Inflammatory macrophage treated with lipopolysaccharide for 1 hour (primary cell): ENCODE measurements at places on chromosomes 2 and 18.

- no peak for DNase-seq
Observed at GRCh38 chr2:75155115-75155514, 44.2 kb downstream of the TACR1 start.

- DNase-seq: no peak
Observed at GRCh38 chr18:35387152-35387571, 10.0 kb upstream of the ZNF396 start.

DNA sequence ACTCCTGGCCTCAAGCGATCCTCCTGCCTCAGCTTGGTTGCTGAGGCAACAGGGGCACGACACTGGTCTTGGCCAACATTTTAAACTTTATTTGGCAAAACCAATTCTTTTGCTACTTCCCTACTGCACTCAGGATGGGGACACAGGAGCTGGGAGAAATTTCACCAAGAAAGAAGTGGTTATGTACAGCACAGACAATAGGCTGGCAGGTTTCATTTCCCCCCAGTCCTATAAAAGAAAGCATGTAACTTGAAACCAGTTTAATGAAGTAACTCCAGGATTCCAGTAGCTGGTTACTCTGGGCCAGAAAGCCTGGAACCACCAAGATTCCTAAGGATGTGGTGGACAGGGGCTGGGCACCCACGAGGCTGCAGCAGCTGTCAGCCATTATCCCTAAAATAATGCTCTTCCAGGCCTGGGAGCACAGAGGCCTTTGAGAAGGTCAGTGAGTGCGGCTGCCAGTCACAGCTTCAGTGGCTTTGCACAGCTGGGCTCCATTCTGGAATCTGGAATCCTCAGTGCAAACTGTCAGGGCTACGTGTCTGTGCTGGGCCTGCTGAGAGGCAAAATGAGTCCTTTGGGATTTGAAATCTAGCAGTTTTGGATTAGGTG is 142.3 kb upstream of the ITGA6 start:
- peak; percentile 61 for DNase-seq

DNA sequence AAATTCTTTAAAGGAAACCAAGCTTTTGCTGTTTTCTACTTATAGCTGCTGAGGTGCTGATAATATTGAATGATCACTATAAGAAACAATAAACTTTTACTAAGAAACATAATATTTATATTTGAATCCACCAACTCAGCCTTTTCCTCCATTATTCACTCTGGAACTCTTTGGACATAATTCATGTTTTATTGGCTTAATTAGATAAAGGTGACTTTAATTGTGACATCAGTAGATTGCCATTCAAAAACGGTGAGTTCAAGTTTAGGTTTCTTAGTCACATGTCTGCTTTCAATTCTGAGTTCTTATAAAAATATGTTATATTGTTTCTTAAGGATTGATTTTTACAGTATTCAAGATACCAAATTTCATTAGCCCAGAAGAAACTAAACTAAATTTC is 24.0 kb downstream of the CCDC85A start:
- DNase-seq: no peak

DNA sequence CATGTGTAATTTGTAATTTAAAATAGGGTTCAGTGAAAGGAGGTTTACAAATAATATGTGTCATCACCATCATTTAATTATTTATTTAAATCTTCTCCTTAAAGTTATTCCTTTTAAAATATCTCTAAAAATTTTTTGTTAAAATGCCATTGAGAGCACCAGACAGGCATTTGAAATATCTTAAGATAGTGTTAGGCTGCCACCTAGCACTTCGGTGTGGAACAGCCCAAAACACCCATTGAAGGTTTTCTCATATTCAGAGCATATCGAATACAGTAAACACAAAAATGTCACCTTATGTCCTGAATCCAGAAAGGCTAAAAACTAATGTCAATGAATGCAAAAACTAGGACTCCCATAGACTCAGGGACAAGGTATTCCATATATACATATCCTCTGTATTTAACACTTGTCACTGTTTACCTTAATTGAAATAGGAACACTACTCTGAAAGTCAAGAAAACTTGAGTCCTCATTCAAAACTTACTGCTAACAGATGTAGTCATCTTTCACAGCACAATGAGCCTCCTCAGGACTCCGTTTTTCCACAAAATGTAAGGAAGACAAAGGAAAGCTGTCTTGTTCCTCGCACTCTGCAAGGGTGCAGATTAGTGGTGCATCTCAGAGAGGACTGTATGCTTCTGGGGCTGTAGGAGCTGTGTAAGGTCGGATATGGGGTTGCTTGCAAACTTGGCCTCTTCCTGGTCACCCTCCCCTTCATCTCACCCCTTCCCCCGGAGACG is 329.5 kb downstream of the PAX3 start:
- DNase-seq: no peak

DNA sequence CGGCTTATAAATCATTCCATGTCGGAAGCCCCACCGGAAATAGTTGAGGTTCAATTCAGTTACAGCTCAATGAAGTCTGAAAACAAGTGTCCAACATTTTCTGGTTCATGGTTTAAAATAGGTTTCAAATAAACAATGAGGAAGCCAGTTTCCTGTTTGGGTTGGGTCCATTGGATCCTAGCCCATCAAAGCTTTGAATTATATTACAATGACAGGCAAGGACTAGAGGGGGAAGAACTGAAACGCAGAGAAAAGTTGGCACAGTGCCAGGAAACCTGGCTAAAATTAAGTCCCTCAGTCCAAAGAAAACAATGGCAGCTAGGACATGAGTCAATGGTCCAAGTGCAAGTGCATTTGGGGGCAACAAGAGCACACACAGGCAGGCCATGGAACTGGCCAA is 32.0 kb downstream of the SLC14A1 start:
- DNase-seq: no peak

- no peak for DNase-seq
Observed at GRCh38 chr2:235024191-235024860, 72.5 kb downstream of the SH3BP4 start.

- DNase-seq: no peak
Observed at GRCh38 chr2:128497461-128497860, 178.8 kb upstream of the HS6ST1 start.

- DNase-seq: no peak
Observed at GRCh38 chr2:157244691-157245090, 12.8 kb upstream of the GALNT5 start.

GRCh38 chr2:51420511-51420910 is 388.6 kb upstream of the NRXN1 start:
- DNase-seq: no peak

DNA sequence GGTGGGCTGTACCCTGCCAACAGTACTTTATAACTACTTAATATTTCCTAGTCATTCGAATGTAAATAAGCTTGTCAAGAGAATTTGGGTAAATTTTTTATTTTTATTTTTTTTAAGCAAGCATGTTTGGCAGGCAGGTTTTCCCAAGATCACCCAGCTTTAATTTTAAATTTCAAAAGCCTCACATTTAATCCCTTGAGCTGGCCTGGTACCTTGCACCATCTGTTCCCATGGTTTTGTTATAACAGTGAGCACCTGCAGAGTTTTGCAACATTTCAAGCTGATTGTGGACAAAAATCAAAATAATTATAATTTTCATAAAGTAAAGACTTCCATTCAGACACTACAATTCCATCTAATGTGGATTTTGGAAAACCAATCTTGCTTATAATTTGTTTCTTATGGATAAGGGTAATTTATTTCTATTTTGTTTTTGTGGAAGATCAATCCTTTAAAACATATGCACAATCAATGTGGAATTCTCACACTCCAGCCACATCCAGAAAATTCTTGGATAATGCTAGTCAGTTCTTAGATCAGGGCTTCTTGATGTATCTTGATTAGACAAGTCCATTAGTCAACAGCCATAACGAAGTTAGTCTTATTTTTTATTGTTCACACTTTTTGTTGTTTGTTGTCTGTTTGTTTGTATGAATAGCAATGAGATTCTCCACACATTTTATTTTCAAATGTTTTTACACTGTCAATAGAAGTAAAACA is 689.3 kb downstream of the NR4A2 start:
- DNase-seq: no peak

GRCh38 chr2:213101692-213102460 is 49.5 kb downstream of the IKZF2 start:
- no peak for DNase-seq

DNA sequence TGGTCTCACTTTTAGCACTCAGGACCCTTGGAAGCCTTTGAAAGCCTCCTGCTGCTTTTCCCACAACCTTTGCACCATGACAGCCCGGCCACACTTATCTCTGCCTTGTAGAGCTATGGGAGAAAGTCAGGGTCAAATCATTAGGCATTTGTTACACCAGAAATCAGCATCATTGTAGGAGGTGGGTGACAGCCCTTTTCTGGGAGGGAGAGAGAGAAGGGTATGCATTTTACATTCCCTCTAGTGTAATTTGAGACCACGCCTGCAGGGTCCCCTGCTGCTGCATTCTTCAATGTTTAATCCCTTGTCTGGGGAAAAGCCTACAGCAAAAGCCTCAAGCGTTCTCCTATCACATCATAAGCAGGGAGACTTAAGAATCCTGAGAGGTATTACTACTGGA is 766.8 kb upstream of the FAM98A start:
- DNase-seq: no peak

- no peak for DNase-seq
Observed at GRCh38 chr2:105103481-105103880, 65.6 kb downstream of the MRPS9 start.

DNA sequence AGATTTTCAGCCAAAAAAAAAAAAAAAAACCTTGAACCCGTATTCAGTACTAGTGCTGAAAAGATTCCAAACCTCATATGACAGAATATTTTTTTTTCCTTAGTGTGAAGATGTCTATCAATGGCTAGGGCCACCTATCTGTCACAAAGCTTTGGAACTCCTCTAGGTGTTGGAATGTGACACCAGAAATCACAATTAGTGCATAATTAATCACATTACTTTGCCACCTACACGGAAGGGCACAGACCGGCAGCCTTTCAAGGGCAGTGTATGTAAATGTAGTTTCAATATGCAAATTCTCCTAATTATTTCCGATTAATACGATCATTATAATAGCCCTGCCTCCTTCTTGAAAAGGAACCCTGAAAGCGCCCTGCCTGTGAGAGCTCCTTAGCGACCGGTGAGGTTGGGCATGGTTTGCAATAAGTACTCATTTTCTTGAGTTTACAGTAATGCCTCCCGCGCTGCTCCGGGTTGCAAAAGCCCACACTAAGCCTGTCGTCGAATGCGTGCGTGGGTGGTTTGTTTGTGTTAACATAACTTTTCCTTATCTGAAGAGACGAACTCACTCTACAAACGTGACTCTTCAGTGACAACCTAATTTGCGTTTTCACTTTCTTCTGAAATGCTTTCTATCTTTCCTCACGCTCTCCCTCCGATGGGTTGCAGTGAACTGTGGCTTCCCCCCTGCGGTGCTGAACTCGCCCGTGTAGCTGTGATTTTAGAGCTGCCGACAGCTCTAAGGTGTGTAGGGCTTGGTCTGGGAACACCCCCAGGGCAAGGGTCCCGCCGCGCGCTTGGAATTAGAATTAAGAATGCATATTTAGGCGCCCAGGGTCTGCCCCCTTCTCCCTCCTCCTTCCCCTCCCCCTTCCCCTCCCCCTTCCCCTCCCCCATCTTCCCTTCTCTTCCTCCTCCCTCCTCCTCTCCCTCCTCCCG is 765 bp upstream of the ID2 start:
- DNase-seq: peak; percentile 93

GRCh38 chr18:56382541-56382940 is 255.9 kb downstream of the TXNL1 start:
- no peak for DNase-seq

GRCh38 chr2:105489168-105489878 is 90.5 kb upstream of the FHL2 start:
- DNase-seq: no peak

- DNase-seq: no peak
Observed at GRCh38 chr2:41510108-41510507, 537.7 kb upstream of the PKDCC start.

DNA sequence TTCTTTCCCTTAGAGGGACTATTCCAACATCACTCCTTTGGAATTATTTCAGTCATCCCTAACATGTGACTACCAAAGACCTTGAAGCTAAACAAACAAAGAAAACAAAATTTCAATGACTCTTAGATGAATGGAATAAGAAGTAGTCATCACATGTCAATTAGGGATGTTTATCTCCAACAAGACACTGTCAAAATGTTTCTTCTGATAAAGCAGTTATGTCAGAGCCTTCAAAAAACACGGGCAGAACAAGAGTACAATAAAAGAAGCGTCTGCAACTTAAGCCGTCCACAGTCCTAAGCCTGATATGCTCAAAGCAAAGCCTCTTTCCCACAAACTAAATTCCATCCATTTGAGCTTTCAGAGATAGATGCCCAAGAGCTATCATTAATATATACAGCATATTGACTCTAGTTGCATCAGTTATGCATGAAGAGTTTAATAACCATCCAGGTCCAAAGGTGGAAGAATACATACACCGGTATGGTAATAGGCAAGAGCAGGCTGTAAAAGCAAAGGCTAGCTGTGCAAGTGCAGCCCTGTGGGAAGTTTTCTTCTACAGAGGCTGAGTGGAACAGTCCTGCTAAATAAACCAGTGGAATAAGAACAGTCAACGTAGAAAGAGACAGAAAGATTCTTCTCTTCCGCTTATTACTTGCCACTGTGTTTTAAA is 98.1 kb downstream of the ICA1L start:
- DNase-seq: no peak

DNA sequence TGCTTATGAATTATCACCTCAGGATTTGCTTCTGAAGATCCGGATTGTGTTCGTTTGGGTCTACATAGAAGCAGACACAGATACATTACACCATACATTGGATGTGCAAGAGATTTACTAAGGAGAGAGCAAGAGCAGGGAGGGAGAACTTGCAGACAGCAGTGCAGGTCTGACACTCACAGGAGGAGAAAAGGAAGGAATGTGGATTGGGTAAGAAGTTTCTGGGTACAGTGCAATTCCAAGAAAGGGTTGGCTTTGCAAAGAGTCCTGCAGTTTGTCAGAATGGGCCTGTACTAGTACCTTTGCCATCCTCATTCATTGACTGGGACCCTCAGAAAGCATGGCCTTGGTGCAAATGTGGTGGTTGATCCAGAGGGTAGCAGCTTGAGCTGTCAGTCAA is 4.8 kb upstream of the THOC1 start:
- DNase-seq: no peak

- DNase-seq: no peak
Observed at GRCh38 chr2:157216286-157216965, 41.1 kb upstream of the GALNT5 start.

- no peak for DNase-seq
Observed at GRCh38 chr2:64007924-64008323, 11.3 kb downstream of the VPS54 start.

DNA sequence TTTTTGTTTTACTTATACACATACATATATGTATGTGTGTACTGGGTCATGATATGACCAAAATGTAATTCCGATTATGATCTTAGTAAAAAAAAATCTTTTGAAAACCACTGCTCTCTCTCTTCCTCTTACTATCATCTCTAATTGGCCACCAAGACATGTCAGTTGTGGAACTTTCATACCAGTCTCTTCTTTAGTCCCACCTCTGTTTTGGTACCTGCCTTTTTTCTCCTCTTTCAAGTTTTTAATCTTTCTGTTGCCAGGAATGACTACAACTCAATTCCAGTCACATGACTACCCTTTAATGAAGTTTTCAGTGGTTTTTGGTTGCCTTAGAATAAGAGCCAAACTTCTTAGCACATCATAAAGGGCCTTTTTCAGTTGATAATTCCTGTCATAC is 17.1 kb downstream of the RBM44 start:
- no peak for DNase-seq

GRCh38 chr18:45981821-45982220 is 14.7 kb upstream of the EPG5 start:
- no peak for DNase-seq
